Activated CD4-positive, alpha-beta T cell treated with anti-CD3 and anti-CD28 coated beads for 36 hours (primary cell): ENCODE measurements at places on chromosomes 4 and X.

DNA sequence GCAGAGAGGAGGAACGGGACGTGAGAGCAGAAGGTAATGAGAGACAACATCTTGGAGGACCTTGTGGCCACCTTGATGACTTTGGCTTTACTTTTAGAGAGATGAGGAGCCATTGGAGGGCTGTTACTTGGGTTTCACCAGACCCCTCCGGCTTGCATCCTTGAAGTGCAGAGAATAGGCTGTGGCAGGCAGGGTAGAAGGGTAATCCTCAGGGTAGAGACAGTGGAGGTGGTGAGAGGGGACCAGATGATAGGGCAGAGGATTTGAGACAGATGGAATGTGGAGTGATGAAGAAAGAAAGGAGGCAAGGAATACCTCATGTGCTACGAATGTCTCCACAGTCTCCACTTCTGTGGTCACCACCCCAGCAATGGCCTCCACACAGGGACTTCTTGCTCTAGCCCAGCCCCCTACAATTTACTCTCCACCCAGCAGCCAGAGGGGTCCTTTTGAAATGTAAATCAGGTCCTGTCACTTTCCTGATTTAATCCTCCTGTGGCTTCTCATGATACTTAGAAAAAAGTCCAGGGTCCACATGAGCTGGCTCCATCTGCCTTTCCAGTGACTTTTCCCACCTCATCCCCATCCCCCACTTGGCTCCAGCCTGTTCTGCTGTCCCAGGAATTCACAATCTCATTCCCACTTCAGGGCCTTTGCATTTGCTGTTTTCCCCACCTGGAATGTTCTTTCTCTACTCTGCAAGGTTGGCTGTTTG lies 115.0 kb downstream of the PJA1 start:
- DNase-seq = no peak

DNA sequence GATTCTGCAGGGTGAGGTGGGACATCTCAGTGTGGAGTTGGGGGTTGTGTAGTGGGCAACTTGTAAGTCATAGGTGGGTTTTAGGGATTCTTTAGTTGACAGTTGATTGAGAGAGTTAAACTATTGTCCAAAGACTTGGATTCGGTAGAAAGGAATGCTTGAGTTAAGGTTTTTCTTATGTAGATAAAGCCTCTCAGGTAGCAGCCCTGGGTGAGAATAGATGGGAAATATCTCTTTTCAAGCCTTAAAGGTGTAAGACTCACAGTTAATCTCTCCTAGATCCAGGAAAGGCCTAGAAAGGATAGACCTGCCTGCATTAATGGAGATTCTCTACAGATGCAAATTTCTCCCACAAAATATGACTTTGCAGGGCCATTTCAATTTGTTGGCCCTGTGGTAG lies 108.4 kb downstream of the ARSJ start:
- DNase-seq = no peak

DNA sequence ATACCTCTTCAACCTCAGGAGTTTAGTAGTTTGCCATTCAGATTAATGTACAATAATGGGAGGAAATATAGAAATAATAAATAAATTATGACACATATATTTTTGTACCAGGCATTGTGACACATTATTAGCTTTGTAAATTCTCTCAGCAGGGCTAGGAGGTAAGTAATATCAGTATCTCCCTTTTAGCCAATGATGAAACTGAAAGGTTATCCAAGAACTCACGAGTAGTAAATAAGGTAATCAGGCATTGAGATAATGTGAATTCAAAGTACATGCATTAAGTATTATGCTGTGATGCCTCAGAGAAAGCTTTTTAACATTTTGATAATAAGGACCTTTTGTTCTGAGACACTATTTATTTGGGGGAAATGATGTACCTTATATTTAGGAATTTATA lies 5.3 kb upstream of the ARAP2 start:
- no peak for DNase-seq

DNA sequence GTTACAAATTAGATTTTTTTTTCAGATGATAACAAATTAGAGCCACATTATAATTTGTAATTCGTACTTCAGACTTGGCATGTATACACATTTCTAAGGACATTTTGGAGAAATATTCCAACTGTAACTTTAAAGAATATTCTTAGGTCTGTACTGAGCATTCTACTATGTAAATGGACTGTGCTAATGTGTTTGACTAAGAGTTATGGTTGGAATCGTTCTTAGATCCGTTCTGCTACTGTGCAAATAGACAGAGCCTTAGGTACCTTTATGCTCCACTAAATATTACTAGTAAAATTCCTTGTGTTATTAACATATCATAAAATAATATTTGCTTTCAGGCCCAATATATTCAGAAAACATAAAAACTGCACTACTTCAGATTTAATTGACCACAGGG lies 1180.0 kb upstream of the TENM3 start:
- DNase-seq = no peak

- no peak for DNase-seq
Observed at GRCh38 chrX:130628516-130628915, 226.7 kb downstream of the RBMX2 start.
